ENCODE measurements at places on chromosomes 6 and 20.

GRCh38 chr20:8995761-8996160 lies 73.1 kb upstream of the PLCB4 start:
- no peak for DNase-seq

- peak; percentile 56 for DNase-seq
These were observed 11.2 kb downstream of the LYRM4 start for GRCh38 chr6:5249451-5250122.

- no peak for DNase-seq
These were observed 48.0 kb upstream of the BCAS1 start for GRCh38 chr20:54118220-54119001.

- DNase-seq = no peak
These were observed 103.0 kb upstream of the MOCS1 start for GRCh38 chr6:40037271-40037670.

DNA sequence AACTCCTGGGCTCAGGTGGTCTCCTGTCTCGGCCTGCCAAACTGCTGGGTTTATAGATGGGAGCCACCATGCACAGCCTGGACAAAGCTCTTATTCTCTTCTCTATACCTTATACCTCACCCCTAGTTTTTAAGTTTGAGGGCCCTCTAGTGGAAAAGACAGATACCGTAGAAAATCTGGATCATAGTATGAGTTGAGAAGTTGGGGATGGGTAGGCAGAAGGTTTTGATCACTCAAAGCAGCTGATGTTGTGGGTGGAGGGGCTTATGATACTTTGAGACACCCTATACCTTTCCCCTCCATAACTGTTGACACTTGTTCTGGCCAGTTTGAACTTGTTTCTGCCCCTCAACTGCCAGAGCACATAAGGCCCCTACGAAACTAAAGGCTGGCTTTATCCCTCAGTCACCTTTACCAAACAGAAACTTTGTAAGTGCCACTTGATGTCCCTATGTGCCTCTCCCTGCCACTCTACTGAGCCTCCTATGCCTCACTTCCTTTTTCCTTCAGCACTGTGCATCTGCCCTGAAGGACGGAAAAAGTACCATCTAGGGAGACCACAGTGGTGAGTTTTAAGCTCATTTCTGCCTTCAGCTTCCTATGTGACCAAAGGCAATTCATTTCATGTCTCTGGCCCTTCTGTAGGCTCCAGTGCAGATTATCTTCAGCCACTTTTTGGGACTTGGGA lies 28.6 kb downstream of the RALY start:
- peak; percentile 11 for DNase-seq

- no peak for DNase-seq
These were observed 42.0 kb downstream of the SOBP start for GRCh38 chr6:107531868-107532267.

GRCh38 chr6:156589281-156589680 lies 187.9 kb upstream of the ARID1B start:
- DNase-seq = peak; percentile 85

DNA sequence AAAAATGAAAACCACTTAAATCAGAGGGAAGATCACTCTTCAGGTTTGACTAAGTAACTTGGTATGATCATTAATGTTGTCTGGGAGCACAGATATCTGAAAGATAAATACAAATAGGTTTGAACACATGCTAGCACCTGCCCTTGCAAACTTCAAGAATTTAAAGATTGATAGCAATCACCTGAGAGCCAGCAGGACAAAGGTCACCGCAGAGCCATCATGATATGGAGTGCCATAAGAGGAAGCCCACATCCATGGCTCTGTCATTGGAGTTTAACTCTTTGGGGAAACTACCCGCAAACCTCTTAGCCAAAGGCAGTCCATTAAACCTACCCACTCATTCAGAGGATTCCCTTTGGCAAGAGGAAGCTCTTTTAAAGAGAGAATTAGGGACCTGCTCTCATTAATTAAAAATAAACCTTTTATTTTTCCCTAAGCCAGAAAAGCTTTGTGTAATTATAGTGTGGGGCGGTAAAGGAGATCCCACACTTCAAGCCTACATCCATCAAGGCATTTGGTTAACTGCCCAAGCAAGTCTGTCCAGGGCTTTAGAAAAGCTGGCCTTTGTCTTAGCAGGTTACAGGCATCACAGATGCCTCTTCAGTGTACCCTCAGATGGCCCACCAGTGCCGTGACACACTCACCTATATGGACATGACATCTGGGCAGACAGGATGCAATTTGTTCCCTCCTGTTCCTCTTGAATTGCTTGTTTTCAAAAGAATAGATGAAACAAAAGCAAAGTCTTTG lies 73.0 kb downstream of the SASH1 start:
- no peak for DNase-seq

DNA sequence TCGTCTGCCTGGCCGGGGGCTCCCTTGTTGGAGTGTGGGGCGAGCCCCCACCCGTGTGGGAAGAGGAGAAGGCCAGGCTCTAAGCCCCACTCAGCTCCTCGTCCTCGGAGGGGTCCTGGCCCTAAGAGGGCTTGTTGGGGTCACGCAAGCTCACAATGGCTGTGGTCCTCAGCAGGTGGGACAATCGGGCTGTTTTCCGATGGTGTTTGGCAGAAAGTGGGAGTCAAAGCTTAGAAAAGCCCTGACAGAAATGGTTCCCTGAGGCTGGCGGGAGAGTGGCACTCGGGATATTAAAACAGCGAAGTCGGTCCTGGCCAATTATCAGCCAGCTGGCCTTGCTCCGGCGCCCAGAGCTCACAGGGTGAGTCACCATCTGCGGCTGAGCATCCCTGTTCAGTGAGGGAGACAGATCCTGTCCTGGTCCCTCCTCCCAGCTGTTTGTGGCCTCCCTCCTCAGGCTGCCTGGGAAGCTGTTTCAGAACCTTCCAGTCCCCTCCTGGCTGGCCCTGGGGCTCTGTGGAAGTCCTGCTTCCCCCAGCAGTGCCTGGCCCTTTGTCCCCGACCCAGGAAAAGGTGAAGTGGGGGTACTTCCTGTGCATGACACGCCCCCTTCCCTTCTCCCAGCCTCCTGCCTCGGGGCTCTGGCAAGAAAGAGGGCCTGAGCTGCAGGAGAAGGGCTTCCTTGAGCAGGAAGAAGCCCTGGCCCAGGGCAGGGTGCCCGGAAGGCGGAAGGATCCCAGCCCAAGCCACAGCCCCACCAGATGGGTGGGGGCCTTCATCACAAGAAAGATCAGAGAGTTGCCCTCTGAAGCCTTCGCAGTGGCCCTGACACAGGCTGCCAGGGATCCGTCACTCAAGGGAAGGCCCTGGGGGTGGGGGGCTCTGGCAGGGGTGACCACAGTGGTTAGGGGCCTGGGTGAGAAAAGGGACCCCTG lies 53.6 kb upstream of the BHLHE23 start:
- DNase-seq = peak; percentile 46

GRCh38 chr6:123420512-123420911 lies 216.2 kb downstream of the TRDN start:
- DNase-seq = no peak

- no peak for DNase-seq
These were observed 85.8 kb downstream of the CD164 start for GRCh38 chr6:109296452-109296851.

GRCh38 chr6:18293076-18293904 lies 29.0 kb upstream of the DEK start:
- peak; percentile 35 for DNase-seq

DNA sequence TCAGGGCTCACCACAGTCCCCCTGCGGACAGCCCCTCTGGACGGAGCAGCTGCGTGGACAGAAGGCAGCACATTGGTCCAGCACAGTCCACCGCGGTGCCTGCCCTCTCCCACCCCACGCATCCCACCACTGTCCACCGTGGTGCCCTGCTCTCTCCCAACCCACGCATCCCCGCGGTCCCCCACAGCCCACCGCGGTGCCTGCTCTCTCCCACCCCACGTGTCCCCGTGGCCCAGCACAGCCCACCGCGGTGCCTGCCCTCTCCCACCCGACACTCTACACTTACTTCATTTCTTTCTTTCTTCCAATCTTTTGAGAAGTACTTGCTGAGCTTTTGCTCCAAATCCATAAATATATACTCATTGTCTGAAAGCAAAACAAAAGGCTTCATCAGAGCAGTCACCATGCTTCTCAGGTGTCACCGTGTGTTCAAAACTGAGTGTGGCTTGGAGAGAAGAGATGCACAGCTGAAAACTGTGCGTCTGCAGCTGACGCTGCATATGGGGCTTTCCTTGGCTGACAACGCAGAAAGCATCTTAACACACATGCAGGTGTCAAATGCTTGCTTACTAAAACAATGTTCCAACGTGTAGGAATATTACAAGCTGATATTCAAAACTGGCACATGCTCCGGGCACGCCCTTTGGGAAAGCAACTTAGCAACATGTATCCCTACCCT lies 11.8 kb downstream of the FRMD1 start:
- DNase-seq = no peak

GRCh38 chr6:104908031-104908887 lies 48.5 kb upstream of the HACE1 start:
- DNase-seq = peak; percentile 15

Data from iris pigment epithelial cell (primary cell).